ENCODE measurements at places on chromosomes 2 and 18.

DNA sequence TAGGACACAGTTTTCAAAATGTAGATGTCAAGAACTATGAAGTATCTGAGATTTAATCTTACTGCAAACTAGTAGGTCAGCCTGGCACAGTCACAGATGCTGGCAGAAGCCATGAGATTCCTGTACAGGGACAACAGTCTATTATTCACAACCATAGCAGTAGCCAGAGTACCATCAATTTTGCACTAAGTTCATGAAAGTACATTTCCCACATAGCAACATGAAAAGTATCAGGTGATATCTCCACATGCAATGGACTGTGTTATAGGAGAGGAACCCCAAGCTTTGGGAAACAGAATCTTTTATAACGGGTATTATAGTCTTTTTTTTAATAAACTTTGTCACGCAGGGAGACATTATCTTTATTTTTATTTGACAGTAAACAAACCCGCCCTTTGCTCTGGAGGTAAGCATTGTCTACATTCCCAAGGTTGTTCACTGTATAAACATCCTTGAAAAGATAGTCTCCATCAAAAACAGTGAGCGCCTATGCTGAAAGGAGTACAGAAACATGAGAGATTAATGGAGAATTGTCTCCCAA, 33.4 kb upstream of the DPP4 start:
- DNase-seq = no peak

DNA sequence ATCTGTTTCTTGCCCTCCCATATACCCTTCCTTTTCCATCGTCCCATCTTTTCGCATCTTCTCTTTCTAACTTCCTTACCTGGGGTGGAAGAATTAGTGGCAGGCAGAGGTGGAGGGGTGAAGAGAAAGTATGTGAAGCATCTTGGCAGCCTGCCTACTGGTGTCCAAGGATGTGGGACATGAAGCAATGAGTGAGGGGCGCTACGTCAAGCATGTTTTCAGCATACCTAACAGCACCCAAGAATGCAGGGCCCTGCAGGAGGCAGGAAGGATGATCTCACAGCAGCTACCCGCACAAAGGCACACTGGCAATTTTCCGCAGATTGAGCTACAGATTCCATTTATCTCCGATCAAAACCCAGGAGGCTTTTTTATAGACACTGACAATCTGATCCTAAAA, 42.2 kb downstream of the METTL4 start:
- DNase-seq = no peak

- no peak for DNase-seq
Measured at GRCh38 chr2:28381225-28382180, 11.2 kb upstream of the FOSL2 start.

DNA sequence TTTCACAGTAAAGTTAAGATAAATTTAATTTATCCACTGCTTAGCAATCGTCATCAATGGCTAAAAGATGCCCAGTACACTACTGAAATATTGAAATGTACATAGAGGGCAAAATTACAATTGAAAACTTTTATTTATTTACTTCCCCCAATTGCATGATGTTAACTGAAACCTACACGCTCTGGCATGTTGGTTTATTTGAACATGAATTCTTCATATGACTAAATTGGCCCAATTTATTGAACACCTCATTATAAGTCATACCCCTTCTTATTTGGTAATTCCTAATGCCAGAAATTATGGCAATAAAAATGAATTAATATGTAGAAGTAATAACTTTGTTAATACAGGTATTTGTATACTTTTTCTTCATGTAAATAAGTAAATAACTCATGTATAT, 183.0 kb upstream of the ZC3H15 start:
- DNase-seq = no peak

DNA sequence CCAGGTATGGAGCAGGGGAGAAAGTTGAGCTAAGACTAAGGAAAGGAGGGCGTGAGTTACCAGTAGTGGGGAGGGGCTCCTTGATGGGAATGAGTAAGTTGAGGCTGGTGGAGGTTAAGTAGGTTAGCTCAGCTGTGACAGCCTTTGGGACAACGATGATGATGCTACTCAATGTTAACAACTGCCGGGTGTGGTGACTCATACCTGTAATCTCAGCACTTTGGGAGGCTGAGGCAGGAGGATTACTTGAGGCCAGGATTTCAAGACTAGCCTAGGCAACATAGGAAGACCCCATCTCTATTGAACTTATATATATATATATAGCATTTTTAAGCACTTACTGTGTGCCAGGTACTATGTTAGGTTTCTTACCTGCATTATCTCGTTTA, 48.4 kb downstream of the HK2 start:
- DNase-seq = no peak

- no peak for DNase-seq
Measured at GRCh38 chr18:52437161-52437560, 97.2 kb downstream of the DCC start.

GRCh38 chr2:162221064-162221463, 22.2 kb downstream of the FAP start:
- DNase-seq = peak; percentile 28

DNA sequence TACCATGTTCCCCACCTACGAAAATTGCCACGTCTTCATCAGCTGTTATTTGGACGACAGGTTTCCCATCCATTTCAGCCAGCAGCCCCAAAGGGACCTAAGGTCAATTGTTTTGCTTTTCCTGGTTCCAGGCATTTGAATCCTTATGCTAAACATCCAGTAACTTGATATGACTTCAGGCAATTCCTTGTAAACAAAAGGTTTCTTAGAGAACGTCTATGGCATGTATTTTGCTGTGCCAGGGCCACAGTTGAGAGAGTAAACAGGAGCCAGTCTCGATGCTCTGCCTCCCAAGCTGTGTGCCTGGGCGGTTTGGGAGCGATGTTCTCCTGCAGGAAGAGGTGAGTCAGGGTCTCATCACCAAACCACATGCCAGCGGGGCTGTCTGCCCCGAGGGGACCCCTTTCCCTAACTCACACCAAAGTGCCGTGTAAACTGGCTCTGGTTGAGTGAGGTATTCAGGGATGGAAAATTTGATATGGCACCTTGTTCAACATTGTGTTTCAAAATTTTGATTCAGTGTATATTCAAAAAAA, 12.9 kb upstream of the MC5R start:
- no peak for DNase-seq

GRCh38 chr2:200624658-200625057, 38.8 kb downstream of the AOX1 start:
- no peak for DNase-seq

GRCh38 chr2:33712674-33713073, 113.6 kb upstream of the FAM98A start:
- DNase-seq = no peak

GRCh38 chr2:70716951-70717350, 51.0 kb downstream of the ADD2 start:
- DNase-seq = no peak

- no peak for DNase-seq
Measured at GRCh38 chr2:47984041-47984440, 77.7 kb upstream of the FBXO11 start.

DNA sequence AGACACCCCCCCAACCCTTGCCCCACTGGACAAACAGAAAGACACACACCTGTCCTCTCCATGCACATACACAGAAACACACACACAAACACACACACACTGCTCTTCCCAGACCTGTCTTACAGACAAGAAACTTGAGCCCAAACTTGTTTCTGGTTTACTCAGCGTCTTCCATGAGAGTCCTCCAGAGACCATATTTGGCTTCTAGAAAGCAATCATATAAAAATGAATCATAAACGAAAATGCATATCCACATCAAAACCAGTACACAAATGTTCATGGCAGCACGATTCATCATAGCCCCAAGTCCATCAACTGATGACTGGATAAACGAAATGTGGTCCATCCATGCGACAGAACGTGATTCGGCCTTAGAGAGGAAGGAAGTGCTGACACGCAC, 84.2 kb upstream of the ASAP2 start:
- no peak for DNase-seq
